CD4-positive, alpha-beta T cell treated with Interleukin-2 at 100 ng/mL for 4 hours (primary cell): ENCODE measurements at places on chromosomes 7 and 10.
A peak's percentile ranks its signal among the peaks of the same experiment; 100 is the strongest.

GRCh38 chr10:1679821-1680650 lies 57.3 kb downstream of the ADARB2 start:
- DNase-seq = no peak

DNA sequence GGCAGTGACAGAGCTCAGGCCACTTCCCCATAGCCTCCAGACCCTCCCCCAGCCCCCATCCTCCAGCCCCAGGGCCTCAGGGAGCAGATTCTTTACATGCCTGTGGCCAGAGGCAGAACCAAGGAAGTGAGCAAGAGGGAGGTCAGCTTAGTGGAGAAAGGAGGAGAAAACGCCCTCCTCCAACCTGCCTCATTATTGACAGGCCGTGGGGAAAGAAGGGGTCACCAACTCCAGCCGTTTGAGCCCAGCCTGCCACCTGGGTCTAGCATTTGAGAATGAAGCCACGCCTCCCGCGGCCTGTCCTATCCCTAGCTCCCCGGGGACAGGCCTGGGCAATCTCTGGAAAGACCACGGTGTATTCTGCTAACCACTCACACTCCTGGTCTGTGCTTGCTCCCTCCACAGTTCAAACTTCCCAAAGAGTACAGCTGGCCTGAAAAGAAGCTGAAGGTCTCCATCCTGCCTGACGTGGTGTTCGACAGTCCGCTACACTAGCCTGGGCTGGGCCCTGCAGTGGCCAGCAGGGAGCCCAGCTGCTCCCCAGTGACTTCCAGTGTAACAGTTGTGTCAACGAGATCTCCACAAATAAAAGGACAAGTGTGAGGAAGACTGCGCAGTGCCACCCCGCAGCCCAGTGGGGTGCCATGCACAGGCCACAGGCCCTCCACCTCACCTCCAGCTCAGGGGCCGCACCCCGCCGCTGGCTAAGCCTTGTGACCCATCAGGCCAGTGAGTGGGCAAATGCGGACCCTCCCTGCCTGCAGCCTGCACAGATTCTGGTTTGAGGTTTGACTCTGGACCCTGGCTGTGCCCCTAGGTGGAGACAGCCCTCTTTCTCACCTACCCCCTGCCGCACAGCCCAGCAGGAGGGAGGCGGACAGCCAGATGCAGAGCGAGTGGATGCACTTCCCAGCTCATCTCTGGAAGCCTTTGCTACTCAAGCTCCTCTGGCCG lies 14.3 kb upstream of the TRIM8 start:
- DNase-seq = no peak

DNA sequence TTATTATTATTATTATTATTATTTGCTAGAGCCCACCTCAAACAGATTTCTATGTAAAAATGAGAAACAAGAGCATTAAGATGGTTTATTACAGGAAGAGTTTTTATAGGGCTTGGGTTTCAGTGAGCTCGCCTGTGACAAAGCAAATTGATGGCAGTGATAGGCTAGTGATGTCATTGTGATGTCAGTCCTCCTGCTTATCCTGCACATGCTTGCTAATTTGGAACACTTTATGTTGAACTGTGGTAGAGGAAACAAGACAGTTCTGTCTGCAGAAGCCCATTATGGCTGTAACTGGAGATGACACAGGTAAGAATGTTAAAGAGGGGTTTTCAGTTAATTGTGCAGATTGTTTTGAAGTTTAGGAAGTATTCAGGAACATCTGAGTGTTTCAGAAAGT lies 68.3 kb downstream of the CREM start:
- DNase-seq = peak; percentile 49

- no peak for DNase-seq
These were observed 183.5 kb downstream of the RNF133 start for GRCh38 chr7:122515404-122515803.

DNA sequence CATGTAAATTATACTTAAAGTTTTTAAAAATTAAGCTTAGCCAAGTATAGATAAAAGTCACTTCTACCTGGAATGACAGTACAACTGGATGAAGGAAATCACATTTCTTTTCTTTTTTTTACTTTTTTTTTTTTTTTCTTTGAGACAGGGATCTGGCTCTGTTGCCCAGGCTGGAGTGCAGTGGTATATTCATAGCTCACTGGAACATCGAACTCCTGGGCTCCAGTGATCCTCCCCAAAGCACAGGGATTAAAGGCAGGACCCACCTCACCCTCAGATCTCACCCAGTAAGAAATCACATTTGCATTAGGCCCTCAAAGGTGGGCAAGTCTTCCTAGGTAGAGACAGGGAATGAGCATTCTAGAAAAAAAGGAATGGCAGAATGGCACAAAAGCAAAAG lies 69.5 kb upstream of the C1GALT1 start:
- DNase-seq = no peak

DNA sequence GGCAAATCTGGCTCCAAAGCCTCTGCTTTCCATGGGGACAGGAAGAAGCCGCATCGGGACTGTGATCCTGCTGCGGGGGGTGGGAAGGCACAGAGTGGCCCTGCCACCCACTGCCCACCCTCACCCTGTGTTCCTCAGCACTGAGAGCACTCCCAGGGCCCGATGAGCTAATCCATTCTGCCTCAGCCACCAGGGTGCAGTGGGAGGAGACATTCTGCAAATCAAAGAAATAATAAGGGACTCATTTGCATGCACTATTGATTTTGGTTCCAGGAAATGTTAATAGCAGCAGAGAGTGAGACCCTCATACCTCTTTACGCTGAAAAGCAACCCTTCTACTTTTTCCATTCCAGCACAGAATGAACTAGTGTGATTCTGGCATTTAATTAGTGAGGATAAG lies 572.8 kb downstream of the INHBA start:
- DNase-seq = no peak

DNA sequence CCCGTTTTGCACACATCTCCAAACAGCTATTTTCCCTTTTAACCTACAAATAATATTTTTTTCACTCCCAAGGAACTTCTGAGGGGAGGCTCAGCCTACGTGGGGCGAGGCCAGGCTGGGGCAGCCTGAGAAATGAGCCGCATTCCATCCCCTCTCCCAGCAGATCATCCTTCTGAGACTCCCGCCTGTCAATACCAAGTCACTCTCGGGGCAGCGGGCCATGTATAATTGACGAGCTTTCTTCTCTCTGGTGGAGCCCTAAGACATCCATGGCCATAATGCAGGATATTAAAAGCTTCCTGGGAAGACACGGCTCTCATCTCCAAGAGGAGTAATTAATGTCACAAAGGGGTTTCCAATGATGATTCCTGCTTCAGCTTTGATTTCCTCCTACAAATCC lies 37.8 kb upstream of the CHST15 start:
- no peak for DNase-seq

DNA sequence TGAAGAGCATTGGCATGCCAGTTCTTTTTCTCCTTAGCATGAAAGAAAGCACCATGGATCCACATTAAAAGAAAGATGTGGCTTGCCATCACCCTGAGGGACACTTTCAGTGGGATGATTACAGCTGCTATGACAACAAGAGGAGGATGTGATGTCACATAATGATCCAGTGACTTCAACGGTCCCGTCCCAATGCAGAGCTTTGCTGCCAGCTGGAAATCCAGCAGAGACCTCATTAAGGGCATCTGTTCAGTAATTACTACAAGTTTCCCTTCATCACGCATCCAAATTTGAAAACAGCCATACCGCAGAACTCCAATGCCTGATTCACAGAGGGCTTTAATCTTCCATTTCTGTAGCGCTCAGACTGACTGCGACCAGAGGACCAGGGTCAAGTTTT lies 206.6 kb downstream of the LSM5 start:
- DNase-seq = no peak

DNA sequence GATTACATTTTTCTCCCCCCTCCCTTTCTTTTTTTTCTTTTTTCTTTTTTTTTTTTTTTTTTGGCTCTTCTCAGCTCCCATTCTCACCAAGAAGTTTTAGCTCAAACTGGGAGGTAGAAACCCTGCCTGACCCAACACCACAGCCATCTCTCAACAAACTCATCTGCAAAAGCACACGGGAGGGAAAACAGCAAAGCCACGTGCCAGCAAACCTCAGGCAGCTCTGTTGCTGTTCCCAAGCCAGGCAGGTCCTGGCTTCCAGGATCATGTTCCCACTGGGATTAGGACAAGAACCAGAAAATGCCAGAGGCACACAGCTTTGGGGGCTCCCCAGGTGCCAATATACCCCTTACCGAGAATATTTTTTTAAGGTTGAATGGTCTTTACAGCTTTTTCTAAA lies 56.7 kb downstream of the ITIH5 start:
- no peak for DNase-seq

DNA sequence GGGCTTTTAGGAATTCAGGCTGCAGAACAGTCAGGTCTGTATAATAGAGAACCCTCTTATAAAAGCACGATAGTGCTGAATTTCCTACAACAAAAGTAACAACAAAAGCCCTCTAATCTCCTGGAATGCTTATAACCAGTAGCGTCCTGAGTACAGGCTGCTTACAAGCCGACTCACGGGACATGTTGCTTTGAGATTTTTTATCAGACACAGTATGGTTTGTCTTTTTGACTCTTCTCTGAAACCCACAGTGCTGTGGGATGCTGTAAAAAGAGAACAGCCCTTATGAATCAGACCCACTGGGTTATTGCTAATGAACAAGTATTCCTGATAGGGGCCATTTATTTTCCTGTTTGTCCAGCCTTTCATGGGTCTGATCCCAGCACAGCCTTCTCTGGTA lies 59.4 kb downstream of the PLPP4 start:
- no peak for DNase-seq

- DNase-seq = no peak
These were observed 51.6 kb downstream of the CYCS start for GRCh38 chr7:25073451-25073850.

DNA sequence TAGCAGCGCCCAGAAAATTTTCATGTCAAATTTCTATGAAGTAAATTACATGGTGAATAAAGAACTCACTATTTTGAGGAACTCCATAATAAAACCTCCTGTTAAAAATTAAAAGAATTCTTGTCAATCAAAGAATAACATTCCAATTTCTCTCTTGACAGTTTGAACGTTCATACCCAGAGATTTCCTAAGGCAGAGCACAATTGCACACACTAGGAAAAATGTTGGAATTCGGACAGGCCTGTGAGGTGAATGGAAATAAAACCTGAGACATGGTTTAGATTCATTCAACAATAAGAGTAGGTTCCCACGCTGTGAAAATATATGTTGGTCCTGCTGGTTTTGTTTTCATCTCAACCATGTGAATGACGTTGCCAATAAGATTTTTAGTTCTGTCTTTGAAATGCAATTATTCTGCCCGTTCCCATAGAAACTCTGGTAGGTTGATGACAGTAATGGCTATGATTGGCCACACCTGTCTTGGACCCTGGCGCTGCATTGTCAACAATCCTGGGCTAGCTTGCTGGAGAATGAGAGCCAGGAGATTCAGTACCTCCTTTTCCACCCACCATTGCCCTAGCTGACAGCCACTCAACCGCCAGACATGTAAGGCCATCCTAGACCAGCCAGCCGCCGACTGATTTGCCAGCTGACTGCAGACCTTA lies 43.3 kb upstream of the RAPGEF5 start:
- no peak for DNase-seq

DNA sequence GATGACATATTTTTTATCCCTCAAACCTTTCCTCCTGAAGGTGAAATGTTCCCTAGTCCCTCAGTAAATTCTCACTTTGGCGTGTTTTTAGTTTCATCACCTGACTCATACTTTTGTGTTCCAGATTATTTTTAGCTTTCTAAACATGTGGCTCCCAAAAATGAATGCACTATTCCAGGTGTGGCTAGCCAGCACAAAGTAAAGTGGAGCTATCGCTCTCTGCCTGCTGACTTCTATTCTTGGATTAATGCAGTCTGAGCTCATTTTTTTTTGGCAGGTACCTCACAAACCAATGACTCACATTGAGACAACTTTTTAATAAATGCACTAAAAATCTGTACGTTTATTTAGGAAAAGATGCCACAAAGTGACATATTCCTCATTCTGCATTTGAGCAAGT lies 58.8 kb upstream of the LANCL2 start:
- no peak for DNase-seq

DNA sequence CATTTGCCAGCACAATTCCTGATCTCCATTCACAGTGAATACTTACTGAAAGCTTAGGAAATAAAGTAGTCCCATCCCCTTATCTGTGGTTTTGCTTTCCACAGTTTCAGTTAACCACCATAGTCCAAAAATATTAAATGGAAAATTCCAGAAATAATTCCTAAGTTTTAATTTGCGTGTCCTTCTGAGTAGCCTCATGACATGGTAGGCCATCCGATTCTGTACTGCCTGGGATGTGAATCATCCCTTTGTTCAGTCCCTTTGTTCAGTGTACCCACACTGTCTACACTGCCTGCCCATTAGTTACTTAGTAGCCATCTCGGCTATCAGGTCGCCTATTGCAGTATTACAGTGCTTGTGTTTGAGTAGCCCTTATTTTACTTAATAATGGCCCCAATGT lies 14.2 kb downstream of the RAB11FIP2 start:
- DNase-seq = no peak

GRCh38 chr10:2475711-2476217 lies 591.6 kb upstream of the PFKP start:
- DNase-seq = no peak

DNA sequence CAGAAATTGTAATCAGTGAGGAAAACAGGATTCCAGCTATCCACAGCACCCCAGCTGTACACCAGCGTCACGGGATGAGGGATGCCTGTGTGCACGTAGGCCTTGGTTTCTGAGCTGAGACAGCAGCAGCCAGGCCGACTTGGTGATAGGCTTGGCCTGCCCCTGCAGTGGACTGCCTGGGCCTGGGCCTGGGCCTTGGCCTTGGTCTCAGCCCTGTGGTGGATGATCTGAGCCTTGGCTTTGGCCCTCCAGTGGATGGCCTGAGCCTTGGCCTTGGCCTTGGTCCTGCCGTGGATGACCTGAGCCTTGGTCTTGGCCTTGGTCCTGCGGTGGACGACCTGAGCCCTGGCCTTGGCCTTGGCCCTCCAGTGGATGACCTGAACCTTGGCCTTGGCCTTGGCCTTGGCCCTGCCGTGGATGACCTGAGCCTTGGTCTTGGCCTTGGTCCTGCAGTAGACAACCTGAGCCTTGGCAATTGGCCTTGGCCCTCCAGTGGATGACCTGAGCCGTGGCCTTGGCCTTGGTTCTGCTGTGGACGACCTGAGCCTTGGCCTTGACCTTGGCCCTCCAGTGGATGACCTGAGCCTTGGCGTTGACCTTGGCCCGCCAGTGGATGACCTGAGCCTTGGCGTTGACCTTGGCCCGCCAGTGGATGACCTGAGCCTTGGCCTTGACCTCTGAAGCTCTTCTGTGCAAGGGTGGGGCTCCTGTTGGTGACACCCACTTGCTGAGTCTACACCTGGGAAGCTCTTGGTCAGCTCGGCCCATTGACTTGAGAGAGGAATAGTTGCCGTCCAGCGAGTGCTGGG lies 93.8 kb downstream of the CUX1 start:
- DNase-seq = no peak

GRCh38 chr10:77516575-77516974 lies 121.0 kb downstream of the KCNMA1 start:
- DNase-seq = no peak

DNA sequence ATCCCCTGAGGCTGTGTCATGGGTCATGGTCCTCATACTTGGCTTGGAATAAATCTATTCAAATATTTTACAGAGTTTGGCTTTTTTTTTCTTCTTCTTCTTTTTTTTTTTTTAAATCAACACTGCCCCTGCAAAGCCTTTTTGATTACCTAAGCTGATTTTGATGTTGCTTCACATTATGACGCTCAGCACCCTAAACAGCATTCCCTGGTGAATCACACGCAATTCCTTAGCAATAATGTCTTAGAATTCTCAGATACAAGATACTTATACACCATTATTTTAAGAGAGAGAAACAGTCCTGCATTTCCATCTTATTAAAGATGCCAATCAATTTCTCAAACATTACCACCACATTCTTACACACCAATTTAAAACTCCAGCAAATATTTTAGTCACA lies 323.7 kb upstream of the IGFBP3 start:
- DNase-seq = no peak

GRCh38 chr10:84477398-84478128 lies 149.2 kb downstream of the CCSER2 start:
- DNase-seq = no peak
